ENCODE measurements at places on chromosomes 6 and 20.

DNA sequence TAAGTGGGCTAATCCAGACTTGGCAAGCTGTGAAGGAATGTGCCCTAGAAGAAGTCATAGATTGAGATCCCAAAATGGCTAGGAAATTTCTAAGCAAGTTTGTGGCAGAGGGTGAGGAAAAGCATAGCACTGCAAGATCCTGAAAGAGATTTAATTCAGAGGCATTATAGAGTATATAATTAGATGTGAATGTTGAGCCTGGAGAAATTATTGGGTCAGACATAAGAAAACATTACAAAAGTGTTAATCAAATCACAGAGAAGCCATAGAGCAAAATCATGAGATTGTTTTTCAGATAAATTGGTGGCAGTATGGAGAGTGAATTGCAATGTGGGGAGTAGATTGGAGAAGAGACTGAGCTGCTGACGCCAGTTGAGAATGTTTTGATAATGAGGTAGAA is 90.0 kb downstream of the CD2AP start:
- DNase-seq: no peak

- DNase-seq: no peak
Observed at GRCh38 chr6:160379466-160379865, 31.3 kb downstream of the SLC22A3 start.

DNA sequence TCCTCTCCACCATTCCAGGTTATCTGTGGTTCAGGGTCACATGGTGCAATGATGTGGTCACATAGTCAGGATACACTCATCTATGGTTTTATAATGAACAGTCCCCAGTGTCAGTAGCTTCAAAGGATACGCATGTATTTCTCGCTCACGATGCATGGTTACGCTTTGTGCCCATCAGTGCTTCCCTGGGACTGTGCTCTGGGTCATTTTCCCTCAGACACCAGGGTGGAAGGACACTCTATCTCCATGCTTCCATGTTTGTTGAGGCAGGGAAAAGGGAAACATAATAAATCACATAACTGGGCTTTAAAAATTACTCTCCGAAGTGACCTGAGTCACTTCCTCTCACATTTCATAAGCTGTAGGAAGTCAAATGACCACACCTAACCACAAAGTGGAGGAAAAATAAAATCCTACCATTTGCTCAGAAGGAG is 394.8 kb upstream of the NOX3 start:
- no peak for DNase-seq

DNA sequence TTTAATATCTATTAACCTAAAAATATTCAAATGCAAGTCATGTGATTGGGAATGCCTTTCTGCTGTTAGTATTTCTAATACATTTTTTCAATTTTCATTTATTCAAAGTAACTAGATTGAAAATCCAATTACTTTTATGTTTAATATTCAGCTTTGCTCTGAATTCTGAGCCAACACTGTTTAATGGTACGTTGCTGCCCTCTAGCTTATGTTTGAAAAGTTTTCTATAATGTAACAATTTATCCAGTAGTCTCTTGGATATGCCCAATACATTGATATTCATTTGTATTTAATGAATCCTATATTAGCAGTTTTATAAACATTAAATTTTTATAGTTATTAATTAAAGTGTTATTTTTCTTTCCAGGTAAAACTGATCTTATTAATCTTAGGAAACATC is 47.4 kb downstream of the LGSN start:
- peak; percentile 23 for DNase-seq

- DNase-seq: no peak
Observed at GRCh38 chr6:94953867-94954631, 623.3 kb upstream of the MANEA start.

- no peak for DNase-seq
Observed at GRCh38 chr20:21251278-21251677, 51.9 kb upstream of the XRN2 start.

GRCh38 chr20:55684578-55684977 is 320.7 kb downstream of the CBLN4 start:
- no peak for DNase-seq

- no peak for DNase-seq
Observed at GRCh38 chr20:20491784-20492264, 123.9 kb downstream of the INSM1 start.

- no peak for DNase-seq
Observed at GRCh38 chr6:157110607-157111006, 212.7 kb downstream of the TMEM242 start.

DNA sequence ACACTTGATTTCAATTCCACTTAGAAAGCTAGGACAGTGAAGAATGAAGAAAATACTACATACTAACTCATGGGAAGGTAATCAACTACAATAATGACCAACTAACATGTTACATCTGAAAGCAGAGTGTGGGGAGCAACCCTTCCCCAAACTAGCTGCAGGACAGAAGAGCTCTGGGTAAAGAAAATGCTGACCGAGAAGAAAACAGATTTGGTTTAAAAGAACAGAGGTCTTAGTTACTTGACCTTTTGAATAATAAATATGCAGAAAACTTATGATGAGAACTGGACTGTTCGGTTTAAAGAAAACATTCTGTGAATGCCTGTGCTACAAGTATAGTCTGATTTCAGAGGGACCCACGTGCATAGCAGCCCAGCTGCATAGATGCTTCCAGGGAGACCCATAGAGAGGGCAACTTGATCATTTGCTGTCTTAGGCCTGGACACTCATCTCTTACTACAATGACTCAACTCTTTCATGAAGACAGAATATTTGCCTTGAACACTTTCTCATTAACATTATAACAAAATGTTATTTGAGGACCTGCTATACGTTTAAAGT is 53.5 kb downstream of the RALGAPA2 start:
- DNase-seq: no peak

GRCh38 chr6:12472601-12473038 is 182.5 kb downstream of the EDN1 start:
- DNase-seq: no peak

GRCh38 chr20:62598761-62599194 is 43.5 kb upstream of the SLCO4A1 start:
- DNase-seq: no peak

DNA sequence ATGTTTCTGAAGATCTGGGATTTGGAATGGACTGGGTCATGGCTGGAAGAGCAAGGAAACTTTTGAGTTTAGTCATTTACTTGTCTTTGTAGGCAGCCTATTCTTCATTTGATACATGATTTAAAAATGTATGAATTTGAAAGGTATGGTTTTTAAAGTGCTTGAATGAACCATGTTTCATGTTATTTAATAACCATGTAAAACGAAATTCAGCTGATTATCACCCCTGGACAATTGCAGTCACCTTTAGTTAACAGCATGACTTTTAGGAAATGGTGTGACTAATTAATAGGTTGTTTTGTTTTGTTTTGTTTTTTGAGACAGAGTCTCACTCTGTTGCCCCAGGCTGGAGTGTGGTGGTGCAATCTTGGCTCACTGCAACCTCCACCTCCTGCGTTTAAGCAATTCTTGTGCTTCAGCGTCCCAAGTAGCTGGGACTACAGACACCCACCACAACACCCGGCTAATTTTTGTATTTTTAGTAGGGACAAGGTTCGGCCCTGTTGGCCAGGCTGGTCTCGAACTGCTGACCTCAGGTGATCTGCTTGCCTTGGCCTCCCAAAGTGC is 2.1 kb downstream of the STX11 start:
- DNase-seq: no peak

DNA sequence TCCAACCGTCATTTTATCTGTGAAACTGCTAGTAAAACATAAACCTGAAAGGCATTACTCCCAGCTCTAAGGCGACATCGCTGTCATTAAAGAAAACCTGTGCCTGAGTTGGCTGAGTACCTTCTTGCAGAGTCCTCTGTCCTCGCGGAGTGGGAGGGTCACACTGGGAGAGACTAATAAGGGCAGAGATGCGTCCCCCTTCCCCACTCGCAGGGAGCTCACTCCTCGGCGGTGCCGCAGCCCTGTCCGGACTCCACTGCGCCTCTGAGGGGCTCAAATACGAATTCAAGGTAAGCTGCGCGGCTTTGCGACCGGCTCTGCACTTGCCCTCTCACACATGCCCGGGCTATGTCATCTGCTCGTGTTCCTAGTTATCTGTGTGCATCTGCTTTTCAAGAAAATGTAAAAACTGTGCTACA is at the start of gene COL19A1:
Gene COL19A1 (plus strand): TSS at position 206 of the 419 bp plus-strand sequence. CDS start 13,012 bp downstream, outside the sequence.
- no peak for DNase-seq

DNA sequence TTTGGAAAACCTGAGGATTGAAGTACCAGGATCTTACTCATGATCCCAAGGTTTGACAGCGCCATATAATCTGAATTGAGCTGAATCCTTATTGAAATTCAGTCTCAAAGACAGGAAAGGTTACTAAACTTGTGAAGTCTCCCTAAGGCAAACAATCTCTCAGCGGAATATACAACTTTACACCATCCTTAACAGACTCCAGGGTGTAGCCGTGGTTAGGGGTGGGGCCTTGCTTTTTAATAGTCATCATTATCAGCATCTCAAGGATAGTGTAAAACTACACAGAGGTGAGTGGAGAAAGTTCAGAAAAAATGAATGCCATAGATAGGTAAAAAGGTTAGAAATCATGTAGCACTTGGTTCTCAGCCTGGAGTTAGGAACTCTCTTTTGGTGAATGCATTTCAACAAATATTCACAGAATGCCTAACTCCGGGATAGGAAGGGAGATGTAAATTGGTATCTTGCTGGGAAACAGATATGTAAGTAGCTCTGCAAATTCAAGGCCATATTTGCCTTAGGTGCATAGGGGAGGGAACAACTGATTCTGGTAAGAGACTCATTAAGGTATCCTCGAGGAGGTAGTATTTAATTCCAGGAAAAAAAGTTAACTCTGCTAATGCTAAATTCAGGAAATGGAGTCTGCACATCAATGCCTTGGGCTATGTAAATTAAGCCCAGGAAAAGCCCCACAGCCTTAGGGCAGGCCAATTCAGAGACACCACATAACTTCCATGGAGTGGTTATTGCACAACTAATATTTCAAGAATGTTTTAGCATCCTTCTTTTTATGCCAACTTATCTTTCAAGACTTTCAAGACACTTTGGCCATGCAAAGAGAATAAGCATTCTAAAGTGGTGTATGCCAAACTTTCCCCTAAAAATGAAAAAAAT is 61.6 kb downstream of the SNAP25 start:
- no peak for DNase-seq

GRCh38 chr6:169905041-169905807 is 153.8 kb downstream of the ERMARD start:
- peak; percentile 5 for DNase-seq

DNA sequence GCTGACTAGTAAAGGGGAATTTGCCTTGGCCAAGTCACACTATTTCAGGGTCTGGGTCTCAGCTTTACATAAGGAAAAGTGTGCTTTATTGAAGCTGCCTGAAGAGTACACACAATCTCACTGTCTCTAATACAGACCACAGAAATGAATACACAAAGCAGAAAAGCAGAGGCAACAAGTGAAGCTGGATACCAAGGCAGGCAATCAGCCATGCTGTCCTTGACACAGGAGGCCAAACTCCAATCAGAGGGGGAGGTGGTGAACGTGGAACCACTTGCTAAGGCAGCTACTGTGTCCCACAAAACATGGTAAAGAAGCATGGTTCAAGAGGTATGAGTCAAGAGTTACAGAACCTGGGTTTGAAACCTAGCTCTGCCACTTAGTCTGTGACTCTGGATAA is 21.8 kb upstream of the CCND3 start:
- no peak for DNase-seq

GRCh38 chr20:44810391-44811149 is at the start of gene RIMS4:
Gene RIMS4 (minus strand): TSS chr20:44810546. CDS start chr20:44810271, 275 bp downstream.
- DNase-seq: no peak

DNA sequence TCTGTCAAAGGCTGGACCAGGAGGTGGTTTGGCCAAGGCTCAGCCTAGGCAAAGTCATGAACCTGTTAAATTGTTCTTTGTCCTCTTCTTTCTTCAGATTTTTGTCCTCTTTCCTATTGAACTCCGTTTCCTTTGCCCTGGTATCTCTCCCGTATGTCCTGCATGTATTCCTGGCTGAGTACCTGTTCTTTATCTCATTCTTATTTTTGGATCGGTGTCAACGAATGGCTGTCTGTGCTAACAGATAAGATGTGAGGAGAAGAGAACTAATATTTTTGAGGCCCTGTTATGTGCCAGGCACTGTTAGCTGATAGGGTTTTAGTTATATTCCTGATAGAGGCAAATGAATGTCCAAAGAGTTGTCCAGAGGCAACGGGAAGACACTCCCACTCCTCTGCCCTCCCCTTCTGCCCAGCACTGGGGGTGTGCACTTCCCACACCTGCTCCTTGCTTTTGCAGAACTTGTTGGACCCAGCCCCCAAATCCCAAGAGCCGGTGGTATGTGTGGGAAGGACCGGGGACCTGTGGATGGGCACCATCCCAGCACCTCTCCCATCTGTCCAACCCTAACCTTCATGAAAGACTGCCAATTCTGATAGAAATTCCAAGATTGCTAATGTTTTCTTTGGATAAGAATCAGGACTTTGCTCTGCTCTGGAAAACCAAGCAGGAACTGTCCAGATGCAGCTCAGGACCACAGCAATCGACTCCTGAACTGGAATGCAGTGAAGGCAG is 20.6 kb downstream of the MMP24OS start:
- DNase-seq: no peak

- DNase-seq: no peak
Observed at GRCh38 chr6:73299151-73299971, 36.4 kb upstream of the KHDC1 start.

- DNase-seq: no peak
Observed at GRCh38 chr6:4336778-4337442, 201.5 kb upstream of the ECI2 start.

DNA sequence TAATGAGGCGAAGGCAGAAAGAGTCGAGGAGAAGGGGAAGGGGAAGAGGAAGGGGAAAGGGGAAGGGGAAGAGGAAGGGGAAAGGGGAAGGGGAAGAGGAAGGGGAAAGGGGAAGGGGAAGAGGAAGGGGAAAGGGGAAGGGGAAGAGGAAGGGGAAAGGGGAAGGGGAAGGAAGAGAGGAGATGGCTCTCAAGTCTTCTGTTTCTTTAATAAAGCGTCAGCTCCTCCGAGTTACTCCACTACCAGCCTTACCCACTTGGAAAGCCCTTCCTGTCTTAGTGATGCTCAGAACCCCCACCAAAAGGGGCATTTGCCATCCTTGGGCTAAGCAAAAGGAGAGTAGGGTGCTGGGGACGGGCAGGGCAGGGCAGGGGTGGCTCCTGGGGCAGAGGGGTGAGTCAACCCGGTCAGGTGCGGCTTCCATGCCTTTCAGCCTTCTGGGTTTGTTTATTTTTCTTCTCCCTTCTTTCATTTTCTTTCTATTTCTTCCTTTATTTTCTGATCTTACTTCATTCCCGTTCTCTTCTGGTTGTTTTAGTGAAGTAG is 476 bp upstream of the CLIC5 start:
- no peak for DNase-seq

DNA sequence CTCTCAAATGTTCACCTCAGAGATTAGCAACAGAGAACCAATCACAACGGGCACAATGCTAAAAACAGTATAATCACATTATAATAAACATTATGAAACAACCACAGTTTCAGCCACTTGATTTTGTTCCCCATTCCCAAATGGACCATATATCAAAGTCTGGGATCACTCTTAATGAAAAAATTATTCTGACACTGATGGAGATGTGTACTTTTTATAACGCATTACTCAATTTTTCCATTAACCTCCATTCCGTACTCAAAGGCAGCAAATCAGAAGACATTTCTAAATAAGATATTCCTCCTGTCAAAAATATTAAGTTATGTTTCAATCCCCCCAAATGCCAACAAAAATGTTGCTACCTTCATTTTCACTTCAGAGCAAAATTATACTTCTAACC is 2.8 kb downstream of the CPNE1 start:
- no peak for DNase-seq

All from NCI-H1694 (cell line).